Foreskin keratinocyte (primary cell): ENCODE measurements at places on chromosomes 4 and X.

GRCh38 chr4:148868191-148868590 lies 426.0 kb upstream of the NR3C2 start:
- DNase-seq: no peak

DNA sequence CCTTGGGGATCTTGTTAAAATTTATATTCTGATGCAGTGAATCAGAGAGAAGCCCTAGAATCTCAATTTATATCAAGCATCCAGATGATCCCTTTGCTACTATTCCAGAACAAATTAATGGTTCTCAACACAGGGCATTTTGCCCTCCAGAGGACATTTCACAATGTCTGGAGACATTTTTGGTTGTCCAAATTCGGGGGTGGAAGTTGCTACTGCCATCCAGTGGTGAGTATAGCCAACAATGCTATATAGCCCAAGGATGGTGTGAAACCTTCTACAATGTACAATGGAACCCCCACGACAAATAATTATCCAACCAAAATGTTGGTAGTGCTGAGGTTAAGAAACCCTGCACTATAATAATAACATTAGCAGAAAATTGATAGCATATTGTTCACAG lies 2440.0 kb downstream of the PCDH7 start:
- DNase-seq: peak; percentile 36

- no peak for DNase-seq
Observed at GRCh38 chrX:11941571-11941970, 183.5 kb downstream of the MSL3 start.

GRCh38 chr4:112083587-112084347 lies 61.5 kb upstream of the FAM241A start:
- DNase-seq: peak; percentile 49

DNA sequence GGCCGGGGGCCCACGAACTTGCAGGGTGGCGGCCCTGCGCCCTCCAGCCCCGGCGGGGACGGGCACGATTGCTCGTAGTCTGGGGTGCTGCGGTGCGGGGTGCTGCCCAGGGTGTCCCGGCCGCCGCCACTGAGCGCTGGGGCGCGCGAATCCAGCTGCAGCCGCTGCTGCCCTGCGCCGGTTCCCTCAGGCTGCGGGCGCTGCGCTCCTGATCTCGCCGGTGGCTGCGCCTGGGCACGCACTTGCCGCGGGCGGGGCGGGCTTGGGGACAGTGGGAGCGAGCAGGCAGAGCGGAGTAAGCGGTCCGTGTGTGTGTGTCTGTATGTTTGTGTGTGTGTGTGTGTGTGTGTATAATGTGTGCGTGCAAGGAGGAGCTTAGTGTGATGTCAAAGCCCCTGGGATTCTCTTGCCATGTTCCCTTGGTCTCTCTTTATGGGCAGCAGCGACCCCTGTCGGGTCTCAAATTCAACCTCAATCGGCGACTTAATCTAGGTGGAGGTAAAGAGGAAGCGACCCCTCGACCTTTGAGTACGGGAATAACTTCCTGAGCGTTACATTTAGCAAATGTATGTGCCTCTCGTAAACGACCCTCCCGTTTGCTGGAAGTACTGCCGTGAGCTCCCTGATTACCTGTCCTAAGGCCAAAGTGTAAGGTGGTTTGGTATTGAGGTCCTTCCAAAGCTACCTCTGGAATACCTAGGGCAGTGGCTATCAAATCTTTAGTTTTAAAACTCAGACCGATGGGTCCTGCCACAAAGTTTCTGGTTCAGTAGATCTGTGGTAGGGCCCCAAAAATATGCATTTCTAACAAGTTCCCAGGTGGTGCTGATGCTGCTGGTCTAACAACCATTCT lies at the start of gene RNF150:
Gene RNF150, minus strand, starts transcription at position 324 of the 853 bp plus-strand sequence.
- peak; percentile 69 for DNase-seq

- DNase-seq: no peak
Observed at GRCh38 chrX:147893741-147894140, 18.0 kb upstream of the FMR1 start.

DNA sequence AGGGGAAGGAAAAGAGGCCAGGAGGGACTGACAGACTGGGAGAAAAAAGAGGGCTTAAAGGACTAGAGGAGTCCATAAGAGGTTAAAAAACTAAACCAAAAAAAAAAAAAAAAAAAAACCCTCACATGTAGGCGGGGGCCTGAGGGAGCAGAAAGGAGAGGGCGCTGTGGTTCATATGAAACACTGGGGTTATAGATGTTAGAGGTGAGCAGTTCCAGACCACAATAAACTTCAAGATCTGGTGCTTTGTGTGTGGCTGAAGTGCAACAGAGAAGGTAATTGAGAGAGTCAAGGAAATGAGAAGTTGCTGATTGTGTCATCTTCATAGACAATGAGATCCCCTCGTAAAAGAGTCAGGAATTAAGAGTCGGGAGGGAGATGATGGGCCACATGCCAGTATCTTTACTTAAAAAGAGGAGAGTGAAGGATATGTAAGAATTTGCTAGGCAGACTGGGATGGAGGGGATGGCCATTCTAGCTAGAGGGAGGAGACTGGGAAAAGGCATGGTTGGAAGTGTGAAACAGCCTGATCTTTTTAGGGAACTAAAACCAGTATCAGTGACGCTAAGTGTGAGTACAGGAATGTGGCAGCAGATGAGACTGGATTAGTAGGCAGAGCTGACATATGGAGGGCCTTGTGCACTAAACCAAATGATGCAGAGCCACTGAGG lies 18.4 kb upstream of the OGT start:
- no peak for DNase-seq

DNA sequence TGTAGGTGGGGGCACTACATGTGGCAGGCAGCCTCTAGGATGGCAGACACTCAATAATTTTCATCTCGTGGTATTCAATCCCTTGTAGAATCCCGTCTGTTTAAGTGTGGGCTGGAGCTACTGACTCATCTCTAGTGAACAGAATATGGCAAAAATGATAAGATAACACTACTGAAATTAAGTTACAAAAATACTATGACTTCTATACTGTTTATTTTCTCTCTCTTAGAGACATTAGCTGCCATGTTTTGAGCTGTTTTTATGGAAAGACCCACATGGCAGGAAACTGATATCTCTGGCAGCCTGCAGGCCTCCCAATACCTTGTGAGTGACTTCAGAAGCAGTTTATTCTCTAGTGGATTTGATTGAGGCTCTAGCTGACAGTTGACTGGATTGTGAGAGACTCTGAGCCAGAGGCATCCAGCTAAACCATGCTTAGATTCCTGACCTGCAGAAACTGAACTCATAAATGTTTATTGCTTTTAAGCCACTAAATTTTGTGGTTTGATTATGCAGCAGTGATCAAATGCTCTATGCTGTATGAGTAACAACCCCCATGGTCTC lies 298.8 kb upstream of the CTSO start:
- DNase-seq: no peak

- DNase-seq: peak; percentile 61
Observed at GRCh38 chr4:61375301-61375700, 175.2 kb downstream of the ADGRL3 start.

DNA sequence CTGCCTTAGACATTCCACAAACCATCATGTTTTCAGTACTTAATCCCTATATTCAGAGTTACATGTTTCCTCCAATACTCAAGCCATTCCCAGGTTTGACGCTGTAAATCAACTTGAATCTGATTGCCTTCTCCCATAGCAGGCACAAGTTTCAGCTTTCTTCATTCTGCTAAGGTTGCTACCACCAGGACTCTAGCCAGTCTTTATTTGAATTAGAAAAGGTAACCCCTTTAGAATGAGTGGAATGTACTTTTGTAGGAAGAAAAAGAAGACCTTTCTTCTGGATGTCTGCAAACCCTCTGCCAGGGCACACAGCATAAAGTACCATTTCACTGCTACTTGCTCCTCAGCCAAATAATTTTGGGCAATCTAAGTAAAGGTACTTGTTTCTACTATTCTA lies 10.7 kb upstream of the RBMXL3 start:
- DNase-seq: no peak

DNA sequence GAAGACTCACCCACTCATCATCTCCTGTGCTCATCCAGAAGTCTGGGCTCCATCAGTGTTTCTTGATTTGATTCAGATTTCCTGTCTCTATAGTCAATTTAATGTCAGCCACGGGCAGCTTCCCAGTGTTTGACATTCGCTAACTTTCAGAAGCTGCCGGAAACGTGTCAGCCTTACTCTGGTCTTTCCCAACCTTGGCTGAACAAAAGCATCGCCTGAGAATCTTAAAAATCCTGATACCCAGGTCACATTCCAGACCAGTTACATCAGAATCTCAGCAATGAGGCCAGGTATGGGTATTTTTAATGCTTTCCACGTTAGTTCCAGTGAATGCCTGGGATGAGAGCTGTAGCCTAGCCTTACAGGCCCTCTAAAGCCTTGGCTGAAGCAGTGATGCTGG lies 233.8 kb downstream of the FRMPD4 start:
- peak; percentile 95 for DNase-seq

- no peak for DNase-seq
Observed at GRCh38 chr4:40196724-40197281, at the start of gene RHOH. Gene RHOH (plus strand): TSS chr4:40197031. CDS start chr4:40243387, 46,356 bp downstream.

GRCh38 chr4:138894011-138894410 lies 121.6 kb upstream of the NOCT start:
- DNase-seq: peak; percentile 56

GRCh38 chrX:84729408-84729807 lies 227.2 kb upstream of the HDX start:
- DNase-seq: no peak

GRCh38 chr4:7206385-7206784 lies 14.0 kb downstream of the SORCS2 start:
- DNase-seq: peak; percentile 16

- peak; percentile 46 for DNase-seq
Observed at GRCh38 chr4:105140684-105141490, 5.8 kb upstream of the TET2 start.

DNA sequence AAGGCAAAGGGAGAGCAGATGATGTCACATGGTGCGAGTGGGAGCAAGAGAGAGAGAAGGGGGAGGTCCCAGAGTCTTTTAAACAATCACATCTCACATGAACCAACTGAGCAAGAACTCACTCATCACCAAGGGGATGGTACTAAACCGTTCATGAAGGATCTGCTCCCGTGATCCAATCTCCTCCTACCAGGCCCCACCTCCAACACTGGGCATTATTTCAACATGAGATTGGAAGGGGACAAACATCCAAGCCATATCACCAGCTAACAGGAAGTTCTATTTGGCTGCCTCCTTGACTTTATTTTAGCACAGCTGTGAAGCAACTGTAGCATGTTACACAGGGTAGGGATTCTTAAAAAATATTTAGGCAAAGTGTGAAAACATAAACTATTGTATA lies 102.5 kb downstream of the DDIT4L start:
- no peak for DNase-seq
